Right cardiac atrium (tissue), 5 donors: ENCODE measurements at places on chromosomes 2 and 18.
A peak's percentile ranks its signal among the peaks of the same experiment; 100 is the strongest.

GRCh38 chr18:51188024-51188701 lies 9.3 kb downstream of the MEX3C start:
- DNase-seq = no peak

GRCh38 chr2:113840518-113840917 lies 49.4 kb upstream of the ACTR3 start:
- DNase-seq = no peak

DNA sequence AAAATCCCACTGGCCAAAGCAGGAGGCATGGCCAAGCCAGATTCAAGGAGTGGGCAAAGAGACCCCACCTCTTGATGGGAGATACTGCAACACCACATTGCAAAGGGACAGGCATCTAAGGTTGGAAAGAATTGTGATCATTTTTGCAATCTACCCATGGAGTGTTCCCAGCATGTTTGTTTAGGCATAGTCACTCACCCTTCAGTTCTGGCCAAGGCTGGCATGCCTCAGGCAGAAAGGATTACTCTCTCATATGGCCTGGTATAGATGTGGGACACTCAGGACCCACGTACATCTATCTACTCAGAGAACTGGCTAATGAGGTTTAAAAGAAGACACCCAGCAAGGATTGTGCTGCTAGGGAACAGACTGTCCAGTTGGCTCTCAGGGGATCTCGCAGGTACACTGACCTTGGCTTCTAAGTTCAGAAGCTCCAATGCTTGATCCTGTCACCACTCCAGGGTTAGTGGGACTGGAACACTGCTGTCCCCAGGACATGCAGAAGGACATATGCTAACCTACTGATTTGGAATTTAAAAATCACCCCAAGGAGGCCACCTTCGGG lies 183.7 kb downstream of the KLHL29 start:
- DNase-seq = no peak

DNA sequence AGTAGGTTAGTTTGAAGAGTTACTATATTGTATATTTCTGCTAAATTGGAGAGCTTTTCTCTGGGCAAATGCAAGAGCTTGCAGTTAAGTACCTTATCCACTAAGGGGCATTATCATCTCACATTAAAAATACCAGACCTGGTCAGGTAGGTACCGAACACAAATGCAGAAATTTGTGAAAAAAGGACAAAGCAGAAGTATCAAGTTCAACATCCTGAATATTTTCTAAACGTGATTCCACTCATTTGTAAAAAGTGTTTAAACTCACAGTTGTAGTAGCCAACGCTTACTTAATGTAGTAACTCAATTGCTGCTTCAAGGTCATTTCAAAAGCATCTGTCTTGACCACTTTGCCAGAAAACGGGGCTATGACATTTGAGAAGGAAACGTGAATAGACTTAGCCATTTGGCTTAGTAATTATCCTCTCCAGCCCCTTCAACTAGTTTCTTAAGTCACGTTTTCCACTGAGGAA lies 52.1 kb downstream of the CYRIA start:
- DNase-seq = no peak

GRCh38 chr2:197869501-197870111 lies 65.2 kb downstream of the PLCL1 start:
- DNase-seq = no peak

- no peak for DNase-seq
These were observed 69.5 kb downstream of the TGFA start for GRCh38 chr2:70484086-70484485.

DNA sequence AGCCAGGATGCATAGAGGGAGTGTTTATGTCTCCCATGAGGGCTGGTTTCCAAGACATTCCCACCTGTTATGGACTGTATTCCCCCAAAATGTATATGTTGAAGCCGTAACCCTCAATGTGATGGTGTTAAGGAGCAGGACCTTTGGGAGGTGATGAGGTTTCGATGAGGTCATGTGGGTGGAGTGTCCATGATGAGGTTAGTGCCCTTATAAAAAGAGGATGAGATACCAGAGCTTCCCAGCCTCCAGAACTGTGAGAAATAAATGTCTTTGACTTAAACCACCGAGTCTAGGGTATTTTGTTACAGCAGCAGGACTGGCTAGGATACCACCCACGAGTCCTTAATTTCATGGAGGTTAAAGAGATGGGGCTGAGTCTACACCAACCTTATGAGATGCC lies 22.6 kb upstream of the EPAS1 start:
- no peak for DNase-seq

DNA sequence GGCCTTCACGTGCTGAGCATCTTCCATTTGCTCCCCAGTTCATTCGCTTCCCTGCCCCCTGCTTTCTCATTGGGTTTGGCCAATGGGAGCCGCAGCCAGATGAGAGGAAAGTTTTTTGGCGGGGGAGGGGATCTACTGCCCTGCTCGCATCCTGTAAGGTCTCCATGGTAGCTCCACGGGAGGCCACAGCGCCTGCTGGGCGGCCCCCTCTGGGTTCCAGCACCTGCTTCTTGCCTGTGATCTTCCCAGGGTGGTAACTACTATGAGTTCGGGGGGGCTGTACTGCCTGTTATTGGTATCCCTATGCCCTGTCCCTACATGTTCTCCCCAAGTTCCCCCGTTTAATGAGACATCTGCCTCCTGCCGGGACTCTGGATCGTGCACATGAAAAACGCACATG lies 57.2 kb downstream of the INPP5D start:
- DNase-seq = no peak

GRCh38 chr2:151771599-151772358 lies 37.5 kb upstream of the NEB start:
- DNase-seq = peak; percentile 75

DNA sequence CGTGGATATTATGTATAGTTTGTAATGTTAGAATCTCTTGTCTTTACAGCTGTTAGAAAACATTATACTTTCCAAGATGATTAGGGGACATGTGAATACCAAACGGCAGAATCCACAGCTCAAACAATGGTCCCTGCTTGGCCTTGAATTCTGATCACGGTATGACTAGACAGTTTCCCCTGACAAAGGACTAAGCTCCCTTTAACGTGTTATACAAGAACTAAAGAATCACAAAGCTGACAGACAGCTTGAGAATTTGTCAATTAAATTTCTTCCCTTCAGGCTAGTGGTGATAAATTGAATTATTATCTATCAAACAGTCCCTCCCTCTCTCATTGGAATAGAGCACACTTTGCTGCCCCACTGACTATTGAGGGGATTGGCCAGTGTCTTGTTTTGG lies 359.2 kb upstream of the ID2 start:
- DNase-seq = no peak

- no peak for DNase-seq
These were observed 71.0 kb downstream of the PXDN start for GRCh38 chr2:1673160-1673944.

- peak; percentile 93 for DNase-seq
These were observed 47.0 kb downstream of the SERTAD2 start for GRCh38 chr2:64606479-64607363.

GRCh38 chr2:226849349-226849748 lies 13.5 kb downstream of the RHBDD1 start:
- DNase-seq = no peak

DNA sequence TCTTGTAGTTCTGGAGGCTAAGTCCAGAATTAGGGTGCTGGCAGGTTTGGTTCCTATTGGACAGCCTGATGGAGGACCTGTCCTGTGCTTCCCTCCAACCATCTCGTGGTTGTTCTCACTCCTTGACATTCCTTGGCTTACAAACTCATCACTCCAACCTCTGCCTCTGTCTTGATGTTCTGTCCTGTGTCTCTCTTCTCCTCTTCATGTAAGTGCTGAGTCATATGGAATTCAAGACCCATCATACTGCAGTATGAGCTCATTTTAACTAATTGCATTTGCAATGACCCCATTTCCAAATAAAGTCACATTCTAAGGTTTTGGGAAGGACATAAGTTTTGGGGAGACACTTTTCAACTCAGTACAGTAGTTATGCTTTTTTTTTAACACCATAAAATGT lies 374.7 kb downstream of the TRIB2 start:
- DNase-seq = no peak

DNA sequence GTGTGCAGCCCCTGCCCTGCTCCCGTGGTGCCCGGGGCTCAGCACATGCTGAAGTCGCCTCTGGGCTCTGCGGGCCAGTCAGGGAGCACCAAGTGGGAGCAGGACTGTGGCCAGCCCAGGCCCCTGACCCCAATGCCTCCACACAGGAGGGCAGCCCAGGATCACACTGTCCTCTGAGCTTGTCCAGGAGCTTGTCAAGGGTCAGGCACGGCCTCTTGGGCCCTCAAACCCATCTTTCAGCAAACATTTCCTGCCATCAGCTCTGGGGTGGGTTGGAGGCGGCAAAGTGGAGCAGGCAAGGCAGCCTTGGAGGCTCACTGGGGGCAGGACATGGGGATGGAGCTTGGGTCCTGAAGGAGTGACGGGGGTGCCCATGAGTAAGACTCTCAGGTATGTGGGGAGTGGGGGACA lies 10.3 kb downstream of the SNED1 start:
- DNase-seq = no peak

DNA sequence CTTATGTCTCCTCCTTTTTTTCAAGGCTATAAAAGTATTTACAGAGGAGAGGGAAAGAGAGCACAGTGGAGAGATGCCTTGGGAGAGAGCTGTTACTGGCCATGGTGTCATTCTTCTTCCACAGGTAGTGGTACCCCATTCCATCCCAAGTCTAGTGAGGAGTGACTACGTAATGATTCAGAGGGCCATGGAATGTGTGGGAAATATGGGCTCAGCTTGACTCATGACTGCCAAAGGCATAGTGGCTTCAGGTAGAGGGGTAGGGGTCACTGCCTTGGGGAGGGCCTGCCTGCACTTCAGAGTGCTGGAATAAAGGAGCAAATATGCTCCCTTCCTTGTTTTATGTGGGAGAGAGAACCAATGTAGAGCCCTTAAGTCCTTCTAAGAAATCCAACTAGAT lies 620.6 kb downstream of the IRS1 start:
- DNase-seq = no peak

GRCh38 chr2:172484253-172484652 lies 56.9 kb downstream of the ITGA6 start:
- no peak for DNase-seq

- no peak for DNase-seq
These were observed 10.5 kb upstream of the TMEM177 start for GRCh38 chr2:119668546-119668945.

DNA sequence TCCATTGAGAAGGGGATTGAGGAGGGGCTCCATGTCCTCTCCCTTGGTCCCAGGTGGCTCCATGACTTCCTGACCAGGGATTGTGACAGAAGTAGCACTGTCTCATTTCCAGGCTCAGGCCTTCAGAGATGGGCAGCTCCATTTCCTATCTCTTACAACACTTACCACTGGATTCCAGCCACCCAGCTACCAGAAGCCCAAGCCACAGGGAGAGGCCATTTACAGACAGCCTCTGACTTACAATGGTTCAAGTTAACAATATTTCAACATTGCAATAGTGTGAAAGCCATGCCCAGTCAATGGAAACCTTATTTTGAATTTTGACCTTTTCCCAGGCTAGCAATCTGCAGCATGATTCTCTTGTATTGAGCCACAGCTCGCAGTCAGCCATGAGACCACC lies 164.9 kb upstream of the AGAP1 start:
- no peak for DNase-seq

- DNase-seq = no peak
These were observed 40.5 kb upstream of the PAPOLG start for GRCh38 chr2:60715561-60715960.

DNA sequence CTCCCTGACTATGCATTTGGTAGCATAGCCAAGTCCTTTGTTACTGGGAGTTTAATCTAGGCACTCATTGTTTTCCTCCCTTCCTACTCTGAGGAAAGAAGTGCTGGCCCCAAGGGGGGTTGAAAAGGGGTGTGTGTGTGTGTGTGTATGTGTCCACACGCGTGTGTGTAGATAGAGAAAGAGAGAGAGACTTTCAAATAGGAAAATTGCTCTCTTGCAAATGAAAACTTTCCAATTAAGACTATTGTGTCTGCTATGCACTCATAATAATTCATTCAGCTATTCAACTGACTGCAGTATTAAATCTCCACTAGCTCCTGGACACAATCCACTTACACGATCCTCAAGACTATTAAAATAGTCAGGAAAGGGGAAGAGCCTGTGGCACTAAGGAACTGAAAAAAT lies 92.9 kb upstream of the CSRNP3 start:
- DNase-seq = no peak
